ENCODE measurements at places on chromosomes 5 and 9. TPM values are rescaled to one million over a fixed set of nuclear protein-coding genes. Genes with fewer than 3 reads are reported as not detected.

The SPINK4 gene
- not detected for total RNA-seq

DNA sequence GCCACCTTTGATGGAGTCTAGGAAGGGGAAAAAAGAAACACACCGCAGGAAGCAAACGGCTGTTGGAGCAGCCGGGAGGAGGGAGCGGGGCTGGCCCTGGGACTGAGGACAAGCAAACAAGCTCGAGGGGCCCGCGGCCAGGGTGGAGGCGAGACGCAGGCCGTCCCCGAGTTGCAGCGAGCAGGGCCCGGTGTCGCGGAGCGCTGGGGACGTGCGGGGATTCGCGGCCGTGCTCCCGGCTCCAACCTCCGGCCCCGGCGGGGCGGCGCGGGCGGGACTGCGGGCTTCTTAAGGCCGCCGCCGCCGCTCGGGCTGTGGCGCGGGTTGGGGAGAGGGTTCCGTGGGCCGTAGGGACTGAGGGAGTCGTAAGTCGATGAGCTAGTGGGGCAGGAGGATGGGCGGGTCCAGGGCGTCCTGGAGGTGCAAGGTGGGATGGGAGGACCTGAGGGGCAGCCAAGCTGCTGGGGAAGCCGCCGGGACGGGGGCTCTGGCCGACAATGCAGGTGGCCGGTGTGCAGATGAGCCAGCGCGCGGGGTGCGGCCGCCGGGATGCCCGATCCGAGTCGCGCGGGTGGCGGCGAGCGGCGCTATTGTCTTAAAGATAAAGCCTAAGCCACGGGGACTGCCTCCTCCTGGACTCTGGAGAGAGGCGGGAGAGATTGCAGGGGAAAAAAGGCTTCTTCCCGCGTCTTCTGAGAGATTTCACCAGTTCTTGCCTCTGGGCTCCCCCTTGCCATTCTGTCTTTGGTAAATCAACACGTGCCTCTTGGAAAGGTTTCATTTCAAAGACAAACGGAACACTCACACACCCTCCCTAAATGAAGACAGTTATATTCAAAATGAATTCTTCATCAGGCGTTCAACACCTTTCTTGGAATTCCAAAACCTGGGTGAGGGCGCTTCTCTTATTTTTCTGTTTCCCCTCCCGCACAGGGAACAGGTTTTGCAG lies 1.6 kb upstream of the HAPLN1 start:
- DNase-seq: peak; percentile 76

DNA sequence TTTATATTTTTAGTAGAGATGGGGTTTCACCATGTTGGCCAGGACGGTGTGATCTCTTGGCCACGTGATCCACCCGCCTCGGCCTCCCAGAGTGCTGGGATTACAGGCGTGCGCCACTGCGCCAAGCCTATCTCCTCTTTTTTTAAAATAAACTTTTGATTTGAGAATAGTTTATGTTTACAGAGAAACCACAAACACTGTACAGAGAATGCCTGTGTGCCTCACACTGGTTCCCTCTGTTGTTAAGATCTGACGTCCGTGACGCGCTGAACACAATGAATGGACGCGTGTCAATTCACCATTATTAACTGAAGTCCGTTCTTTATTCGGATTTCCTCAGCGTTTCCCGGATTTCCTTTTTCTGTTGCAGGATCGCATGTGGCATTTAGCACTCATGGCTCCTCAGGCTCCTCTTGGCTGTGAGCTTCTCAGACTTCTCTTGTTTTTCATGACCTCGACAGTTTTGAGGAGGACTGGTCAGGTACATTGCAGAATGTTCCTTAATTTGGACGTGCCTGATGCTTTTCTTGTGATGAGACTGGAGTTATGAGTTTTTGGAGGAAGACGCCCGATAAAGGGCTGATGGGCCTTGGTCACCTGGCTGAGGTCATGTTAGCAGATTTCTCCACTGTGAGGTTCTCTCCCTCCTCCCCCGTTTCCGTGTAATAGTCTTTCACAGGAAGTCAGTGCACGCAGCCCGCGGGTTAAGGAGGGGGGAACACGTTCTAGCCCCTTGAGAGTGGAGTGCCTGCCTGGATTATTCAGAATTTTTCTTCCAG lies 69.6 kb downstream of the ANKRD33B start:
- DNase-seq: no peak

DNA sequence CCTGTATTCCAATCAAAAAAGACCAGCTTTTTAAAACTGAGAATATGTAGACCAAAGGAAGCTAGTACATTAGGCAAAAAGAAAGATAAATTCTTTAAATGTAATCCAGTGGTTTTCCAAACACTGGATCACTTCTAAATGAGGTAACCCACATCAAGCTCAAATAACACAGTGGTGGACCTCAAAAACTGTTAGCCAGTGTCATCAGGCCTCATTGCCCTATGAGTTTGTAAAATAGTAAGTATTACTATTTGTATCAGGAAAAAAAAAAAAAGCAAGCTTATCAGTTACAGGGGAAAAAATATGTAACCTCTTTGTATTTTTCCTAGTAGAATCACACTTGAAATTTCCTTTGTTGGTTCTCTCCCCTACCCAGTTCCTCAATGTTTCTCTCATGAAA lies 6.7 kb downstream of the MTX3 start:
- no peak for DNase-seq
